Esophagus squamous epithelium (tissue), 5 donors: ENCODE measurements at places on chromosomes 1 and 21.

DNA sequence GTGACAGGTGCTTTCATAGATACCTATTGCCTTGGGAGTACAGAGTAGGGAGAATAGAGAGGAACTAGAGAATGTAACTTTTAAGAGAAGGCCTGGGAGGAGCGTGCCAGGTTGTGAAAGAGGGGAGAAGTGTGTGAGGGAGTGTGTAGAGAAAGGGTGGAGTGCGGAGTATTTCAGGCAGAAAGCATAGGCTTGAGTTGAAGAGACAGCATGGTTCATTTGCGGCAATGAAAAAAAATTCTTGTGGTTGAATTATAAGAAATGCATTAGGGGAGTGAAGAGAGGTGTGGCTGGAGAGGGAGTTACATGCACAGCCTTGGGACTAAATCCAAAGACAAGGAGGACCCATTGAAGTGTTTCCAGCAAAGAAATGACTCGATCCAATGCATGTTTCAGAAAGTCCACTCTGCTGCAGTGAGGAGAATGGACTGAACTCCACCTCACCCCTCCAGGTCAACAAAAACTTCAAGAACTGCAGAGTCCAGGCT lies 81.7 kb upstream of the ADAM30 start:
- no peak for DNase-seq

- no peak for DNase-seq
These were observed 108.1 kb upstream of the MAGI3 start for GRCh38 chr1:113282008-113282892.

- no peak for DNase-seq
These were observed 4.9 kb downstream of the HAO2 start for GRCh38 chr1:119373465-119373864.

DNA sequence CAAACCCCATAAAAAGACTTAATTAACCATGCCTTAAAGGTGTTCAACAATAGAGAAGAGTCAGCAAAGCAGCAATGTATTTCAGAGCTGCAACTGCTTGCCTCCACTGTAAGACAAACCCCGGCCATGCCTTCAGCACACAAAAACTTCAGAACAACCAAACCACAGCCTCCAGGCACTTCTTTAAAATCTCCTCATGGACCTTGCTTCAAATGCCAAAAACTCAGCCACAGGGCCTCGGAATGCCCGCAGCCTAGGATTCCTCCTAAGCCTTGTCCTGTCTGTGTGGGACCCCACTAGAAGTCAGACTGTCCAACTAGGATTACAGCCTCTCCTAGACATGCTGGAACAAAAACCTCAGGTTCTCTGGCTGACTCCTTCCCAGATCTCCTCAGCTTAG lies 208.1 kb upstream of the DUSP10 start:
- no peak for DNase-seq

- DNase-seq, result no peak
These were observed 116.0 kb upstream of the CD34 start for GRCh38 chr1:208026880-208027438.

DNA sequence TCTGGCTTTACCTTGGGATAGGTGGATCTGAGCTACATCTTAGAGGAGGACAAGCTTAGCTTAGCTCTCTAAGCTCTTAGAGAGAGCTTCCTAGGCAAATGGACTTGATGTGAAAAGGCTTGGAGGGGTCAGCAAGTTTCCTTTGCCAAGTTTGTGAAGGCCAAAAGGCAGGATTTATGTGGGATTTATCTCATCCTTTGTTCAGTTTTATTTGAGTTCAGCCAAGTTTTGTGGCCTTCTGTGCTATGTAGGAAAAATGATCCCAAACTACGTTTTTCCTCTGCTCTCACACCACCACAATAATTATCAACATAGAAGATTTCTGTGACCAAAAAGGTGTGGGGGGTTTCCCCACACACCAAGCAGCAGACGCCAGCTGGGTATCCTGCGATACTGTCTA lies 26.0 kb upstream of the RNF11 start:
- no peak for DNase-seq

- no peak for DNase-seq
These were observed 18.7 kb downstream of the CLSTN1 start for GRCh38 chr1:9805006-9805508.

DNA sequence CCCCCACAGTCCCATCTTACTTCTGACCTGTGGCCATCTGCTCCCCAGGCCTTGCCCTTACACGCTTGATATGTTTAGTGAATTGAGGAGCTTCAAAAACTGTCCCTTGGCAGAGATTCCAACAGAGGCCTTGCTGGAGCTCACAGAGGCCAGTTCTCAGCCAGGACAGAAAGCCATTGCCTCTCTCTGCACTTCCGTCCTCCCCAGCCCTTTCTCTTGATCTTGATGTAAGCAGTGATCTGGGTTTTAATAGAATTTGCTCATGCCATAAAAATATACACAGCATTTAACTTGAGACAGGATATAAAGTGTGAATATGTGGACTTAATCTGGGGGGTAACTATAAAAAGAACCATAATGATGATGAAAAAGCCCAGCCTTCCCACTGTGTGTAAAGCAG lies 453.5 kb downstream of the KIF26B start:
- no peak for DNase-seq

GRCh38 chr1:54461731-54462596 lies 55.8 kb upstream of the SSBP3 start:
- no peak for DNase-seq

DNA sequence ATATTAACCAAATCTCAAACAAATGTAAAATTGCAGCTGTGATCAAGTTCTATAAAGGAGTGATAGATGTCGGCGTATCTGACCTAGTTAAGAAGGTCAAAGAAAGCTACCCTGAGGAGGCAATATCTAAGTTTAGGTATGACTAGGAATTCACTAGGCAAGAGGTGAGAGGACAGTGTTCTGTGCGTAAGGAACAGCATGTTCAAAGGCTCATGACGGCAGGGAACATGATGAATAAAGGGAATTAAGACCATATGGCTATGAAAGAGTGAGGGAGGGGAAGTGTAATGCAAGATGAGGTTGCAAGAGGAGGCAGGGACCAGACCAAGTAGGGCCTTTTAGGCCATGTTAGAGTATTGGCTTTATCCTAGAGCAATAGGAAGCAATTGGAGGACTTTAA lies 8.6 kb downstream of the LIX1L start:
- no peak for DNase-seq
